ENCODE measurements at places on chromosomes 16 and 17.

- DNase-seq: no peak
Observed at GRCh38 chr17:61400066-61400716, 548 bp downstream of the TBX2 start.

DNA sequence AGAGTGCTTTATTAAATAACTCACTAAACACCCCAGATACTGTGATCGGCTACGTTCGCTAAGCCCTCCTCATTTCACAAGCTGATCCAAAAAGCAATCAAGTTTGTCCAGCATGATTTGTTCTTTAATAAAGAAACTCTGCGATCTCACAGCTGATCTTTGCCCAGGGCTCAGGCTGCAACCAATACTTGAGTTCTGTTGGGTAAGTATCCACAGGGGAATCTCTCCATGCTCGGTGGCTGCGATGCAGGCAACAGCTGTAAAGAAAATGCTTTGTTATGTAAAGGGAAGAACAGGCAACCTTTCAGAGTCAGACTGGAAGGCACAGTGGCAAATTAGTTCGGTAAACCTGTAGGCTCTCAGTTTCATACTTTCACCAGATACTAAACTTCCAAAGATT lies 67.5 kb downstream of the SHISA6 start:
- DNase-seq: no peak

GRCh38 chr17:44120851-44121605 lies 2.4 kb downstream of the HDAC5 start:
- no peak for DNase-seq

- DNase-seq: no peak
Observed at GRCh38 chr17:79062691-79063090, 11.9 kb upstream of the ENGASE start.

DNA sequence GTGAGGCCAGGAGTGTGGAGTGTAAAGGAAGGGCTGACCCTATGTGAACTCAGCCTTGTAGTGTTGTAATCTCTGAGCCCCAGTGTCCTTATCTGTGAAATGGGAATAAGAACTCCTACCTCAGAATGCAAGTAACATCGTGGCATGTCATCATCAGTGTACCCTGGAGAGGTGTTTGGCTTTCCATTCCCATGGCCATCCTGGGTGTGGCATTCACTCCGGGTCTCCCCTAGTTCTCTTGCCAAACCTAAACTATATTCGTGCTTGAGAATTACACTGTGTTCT lies 1.9 kb downstream of the NXPH3 start:
- DNase-seq: no peak

- DNase-seq: peak; percentile 25
Observed at GRCh38 chr17:75277664-75278071, 6.6 kb upstream of the MIF4GD start.

- DNase-seq: peak; percentile 74
Observed at GRCh38 chr17:21041741-21042457, 912 bp downstream of the USP22 start.
